Activated CD4-positive, alpha-beta T cell treated with anti-CD3 and anti-CD28 coated beads, Interleukin-10, Interleukin-2, amounts not matched to agents 100 ng/mL and 50 ng/mL, durations not matched to agents 16 hours and 8 hours (primary cell): ENCODE measurements at places on chromosomes 5 and 9.

GRCh38 chr5:72951671-72952468 lies 4.0 kb upstream of the FCHO2 start:
- no peak for DNase-seq

DNA sequence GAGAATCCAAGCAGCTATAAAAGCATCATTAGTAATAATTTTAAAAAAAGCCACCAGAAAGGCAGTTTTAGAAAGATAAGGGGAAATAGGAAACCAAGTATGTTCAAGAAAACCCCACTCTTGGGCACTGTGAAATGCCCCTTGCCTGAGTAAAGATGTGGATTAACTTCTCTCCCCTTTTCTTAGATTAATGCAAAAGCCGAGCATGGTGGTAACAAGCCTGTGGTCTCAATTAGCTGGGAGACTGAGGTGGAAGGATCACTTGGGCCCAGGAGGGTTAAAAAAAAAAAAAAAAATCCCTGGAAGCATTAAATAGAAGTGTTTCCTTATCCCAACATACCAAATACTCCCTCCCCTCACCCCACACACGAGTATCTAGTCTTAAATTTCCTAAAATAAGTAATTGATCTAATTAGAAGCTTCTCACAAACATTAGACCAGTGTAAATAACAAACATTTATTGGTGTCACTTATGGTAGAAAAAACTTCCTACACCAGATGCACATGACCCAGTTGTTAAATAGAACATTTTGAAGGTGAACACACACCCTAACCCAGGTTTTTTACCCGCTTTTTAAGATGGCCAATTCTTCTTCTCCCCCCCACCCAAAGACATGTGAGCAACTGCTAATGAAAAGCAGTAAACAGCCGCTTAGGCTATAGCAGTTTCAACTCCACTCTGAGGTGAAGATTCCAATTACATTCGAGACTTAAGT lies 5.2 kb downstream of the HSPA5 start:
- no peak for DNase-seq

- no peak for DNase-seq
These were observed 7.4 kb downstream of the CDK9 start for GRCh38 chr9:127793093-127793708.

DNA sequence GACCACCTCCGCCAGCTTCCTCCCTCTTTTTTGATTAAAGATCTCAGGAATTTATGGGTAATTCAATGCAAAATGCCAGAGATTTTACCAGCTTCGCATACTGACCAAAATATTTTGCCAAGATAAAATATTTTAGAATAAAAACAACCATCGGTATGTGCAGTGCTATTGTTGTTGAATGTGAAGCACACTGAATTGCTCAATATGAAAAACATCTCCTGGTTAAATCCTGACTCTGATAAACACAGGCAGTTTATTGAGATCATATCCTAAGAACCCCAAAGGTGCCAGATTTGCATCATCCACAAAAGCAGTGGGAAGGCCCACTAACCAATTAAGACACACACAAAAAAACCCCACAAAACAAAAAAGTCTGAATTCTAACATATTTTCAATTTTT lies 202.4 kb downstream of the GLIS3 start:
- DNase-seq, result no peak

GRCh38 chr9:120308495-120308894 lies 271.5 kb downstream of the CDK5RAP2 start:
- DNase-seq, result no peak

DNA sequence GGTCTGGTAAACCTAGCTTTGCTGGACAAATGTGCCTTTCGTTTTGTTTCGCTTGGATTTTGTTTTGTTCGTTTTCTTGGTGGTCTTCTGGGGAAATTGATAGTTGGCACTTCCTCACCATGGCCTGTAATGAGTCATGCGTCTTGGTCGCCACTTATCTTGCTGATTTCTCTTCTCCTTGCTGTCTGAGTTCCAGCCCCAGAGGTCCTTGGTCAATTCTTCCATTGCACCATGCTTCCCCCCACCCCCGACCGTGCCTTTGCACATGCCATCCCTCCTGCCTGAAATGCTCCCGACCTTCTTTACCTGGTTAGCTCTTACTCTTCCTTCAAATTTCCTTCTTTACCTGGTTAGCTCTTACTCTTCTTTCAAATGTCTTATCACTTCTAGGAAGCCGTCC lies 168.7 kb upstream of the MSX2 start:
- DNase-seq, result no peak

DNA sequence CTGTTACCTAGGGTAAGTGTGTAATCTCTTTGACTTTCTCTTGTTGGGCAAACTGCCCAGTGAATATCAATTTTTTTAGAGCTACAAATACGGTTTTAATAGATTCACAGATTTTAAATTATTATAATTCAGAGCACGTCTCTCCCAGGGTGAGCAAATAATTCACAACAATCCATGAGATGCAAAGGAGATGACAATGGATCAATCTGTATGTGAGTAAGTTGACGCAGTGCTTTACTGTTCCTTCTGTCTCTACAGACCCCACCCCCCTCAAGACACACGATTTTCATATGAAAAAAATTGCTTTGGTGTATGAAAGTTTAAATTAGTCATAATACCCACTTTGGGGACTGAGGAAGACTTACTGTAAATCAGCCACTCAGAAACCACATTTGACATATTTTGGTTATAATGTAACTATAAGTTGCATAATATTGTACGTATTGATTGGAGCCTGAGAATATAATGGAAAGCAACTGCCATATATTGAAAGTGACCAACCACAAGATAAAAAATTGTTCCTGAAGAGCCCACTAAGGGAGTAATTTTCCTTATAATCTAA lies 201.7 kb downstream of the BNC2 start:
- no peak for DNase-seq

DNA sequence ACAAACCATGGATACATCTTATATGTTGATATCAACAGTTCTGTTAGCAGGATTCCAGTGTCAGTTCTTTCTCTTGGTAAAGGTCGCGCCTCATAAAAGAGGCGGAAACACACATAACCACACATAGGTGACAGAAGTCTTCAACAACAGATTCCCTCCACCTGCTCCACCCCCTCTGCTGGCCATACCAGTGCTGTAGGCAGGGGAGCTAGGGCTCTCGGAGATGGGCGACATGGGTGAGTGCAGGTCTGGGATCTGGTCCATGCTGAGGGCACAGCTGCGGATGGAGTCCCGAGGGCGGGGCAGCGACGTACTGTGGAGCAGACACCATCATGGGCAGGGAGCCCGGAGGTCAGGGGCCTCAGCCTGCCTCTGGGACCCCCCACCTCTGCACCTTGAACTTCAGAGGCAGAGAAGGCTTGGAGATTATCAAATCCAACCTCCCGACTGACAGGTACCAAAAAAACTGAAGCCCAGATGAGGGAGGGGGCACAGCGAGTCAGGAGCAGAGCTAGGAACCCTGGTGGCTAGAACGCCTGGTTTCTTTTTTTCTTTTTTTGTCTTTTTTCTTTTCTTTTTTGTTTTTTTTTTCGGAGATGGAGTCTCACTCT lies 12.0 kb upstream of the TOR2A start:
- DNase-seq, result no peak

GRCh38 chr5:126403876-126404275 lies 19.3 kb upstream of the GRAMD2B start:
- no peak for DNase-seq

GRCh38 chr9:83287021-83287420 lies 224.1 kb upstream of the RASEF start:
- DNase-seq, result no peak

DNA sequence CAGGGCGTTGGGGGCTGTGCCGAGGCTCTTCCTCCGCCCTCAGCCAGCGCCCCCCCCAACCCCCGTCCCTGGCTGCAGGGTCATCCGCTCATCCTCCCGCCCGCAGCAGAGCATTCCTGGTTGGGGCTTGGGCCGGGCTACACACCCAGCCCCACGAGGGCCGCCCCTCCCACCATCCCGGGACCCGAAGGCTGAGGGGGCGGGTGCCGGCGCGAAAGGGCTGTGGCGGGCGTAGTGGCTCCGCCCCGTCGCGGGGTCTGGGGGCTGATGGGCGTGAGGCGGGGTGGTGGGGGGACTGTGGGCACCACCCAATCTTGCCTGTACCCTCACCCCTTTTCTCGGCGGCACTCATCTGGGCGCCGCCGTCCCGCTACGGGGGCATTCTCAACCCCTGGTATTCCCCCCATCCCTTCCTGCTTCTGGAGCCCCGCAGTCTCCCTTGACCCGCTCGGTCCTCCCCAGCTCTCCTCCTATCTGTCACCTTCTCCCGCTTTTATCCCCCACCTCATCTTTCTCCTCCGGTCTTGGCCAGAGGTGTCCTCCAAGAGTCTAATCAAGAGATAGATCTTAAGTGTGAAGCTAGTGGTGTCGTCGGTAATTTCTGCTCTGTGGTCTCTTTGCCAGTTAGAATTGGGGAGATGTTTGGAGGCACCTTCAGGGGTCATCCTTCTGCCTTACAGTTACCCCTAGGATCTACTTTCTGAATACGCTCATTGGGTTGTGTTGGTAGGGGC lies 1.6 kb downstream of the FER start:
- peak; percentile 15 for DNase-seq

- no peak for DNase-seq
These were observed 141.8 kb downstream of the DOCK2 start for GRCh38 chr5:169778622-169779596.

DNA sequence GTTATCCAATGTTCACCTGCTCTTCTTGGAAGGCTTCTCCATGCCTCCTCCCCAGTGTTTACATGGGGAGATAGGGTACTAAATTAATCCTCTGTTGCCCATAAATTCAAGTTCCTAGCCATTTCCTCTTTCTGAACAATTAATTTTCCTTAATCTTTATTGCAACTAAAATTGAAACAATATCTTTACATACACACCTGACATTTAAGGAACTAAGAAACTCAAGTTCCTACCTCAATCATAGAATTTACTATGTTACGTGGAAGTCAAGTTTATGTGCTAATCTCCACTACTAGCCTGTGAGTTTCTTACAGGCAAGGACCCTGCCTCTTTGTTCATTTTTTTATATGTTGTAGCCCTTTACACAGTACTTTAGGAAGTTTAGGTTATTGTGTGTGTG lies 10.1 kb upstream of the ADRB2 start:
- DNase-seq, result no peak

- peak; percentile 84 for DNase-seq
These were observed 1.3 kb upstream of the REEP5 start for GRCh38 chr5:112923148-112923917.

GRCh38 chr5:99590806-99591205 lies 662.0 kb upstream of the CHD1 start:
- DNase-seq, result no peak

GRCh38 chr5:170579601-170580000 lies 75.8 kb downstream of the KCNIP1 start:
- DNase-seq, result no peak

DNA sequence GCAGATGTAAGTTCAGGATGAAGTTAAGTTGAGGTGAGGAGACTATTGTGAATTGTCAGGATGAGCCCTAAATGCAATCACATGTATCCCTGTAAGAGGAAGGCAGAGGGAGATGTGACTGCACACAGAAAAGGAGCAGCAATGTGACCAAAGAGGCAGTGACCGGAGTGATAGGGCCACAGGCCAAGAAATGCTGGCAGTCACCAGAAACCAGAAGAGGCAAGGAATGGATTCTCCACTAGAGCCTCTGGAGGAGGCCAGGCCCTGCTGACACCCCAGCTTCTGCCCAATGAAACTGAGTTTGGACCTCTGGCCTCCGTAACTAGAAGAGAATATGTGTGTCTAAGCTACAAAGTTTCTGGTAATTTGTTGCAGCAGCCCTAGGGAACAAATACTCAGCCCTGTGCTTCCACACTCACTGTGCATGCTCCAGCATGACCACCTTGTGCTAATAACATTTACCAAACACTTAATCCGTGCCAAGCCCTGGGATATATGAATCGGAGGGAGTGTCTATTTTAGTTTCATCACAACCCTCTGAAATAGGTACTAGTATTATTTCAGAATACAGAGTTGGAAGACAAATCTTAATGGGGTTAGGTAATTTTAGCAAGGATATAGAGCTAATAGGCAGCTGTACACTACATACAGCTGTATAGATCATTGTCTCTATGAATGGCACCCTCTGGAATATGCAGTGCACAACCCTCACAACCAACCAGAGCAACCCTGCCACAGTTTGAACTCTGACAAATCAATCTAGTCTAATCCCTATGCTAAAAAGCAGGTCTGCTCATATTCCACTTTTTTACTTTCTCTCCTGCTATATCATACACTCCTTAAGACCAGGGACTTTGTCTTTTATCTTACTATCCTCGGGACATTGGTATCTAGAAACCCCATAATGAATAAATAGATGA lies 7.8 kb upstream of the GPX8 start:
- DNase-seq, result no peak

DNA sequence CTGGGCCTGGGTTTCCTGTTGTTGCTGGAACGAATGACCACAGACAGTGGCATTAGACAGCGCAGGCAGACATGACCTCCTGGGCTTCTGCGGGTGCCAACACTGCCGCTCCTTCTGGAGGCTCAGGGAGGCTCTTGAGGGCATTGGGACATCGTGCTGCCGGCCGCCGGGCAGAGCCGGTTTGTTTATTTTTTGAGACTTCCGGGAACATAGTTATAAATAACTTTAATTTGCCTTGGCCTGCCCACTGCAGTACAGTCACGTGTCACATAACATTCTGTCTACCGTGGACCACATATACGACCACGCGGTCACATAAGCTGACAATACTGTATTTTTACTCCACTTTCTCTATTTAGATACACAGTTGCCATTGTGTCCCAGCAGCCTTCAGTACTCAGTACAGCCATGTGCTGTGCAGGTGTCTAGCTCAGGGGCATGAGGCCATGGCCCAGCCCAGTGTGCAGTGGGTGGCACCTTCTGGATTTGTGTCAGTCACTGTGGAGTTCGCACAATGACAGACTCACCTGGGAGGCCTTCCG lies 8.2 kb upstream of the TOR4A start:
- no peak for DNase-seq

GRCh38 chr5:79193643-79194042 lies 42.3 kb upstream of the JMY start:
- no peak for DNase-seq

DNA sequence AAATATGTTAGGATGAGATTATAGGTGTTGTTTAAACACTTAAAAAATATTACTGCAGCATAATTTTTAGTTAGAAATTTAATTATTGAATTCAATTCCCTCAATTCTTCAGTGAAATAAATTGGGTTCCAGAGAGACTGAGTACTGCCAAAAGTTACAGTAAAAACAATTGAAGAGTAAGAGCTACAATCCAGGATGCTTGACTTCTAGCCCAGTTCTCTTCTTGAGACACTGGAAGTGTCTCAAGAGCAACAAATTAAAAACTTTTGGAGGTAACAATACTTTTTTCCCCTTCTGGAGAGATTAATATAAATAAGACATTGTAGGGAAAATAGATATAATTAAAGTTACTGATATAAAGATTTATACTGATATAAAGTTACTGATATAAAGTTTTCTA lies 8.3 kb downstream of the ITGA1 start:
- DNase-seq, result no peak
